ENCODE measurements at places on chromosomes 2 and 18. TPM values are rescaled to one million over a fixed set of nuclear protein-coding genes. Genes with fewer than 3 reads are reported as not detected.

Gene TBR1
- not detected for total RNA-seq

Gene CTLA4
- total RNA-seq = 0.79 TPM

Gene TXNDC2
- total RNA-seq = 0.09 TPM

Gene ZAP70
- total RNA-seq = 3.5 TPM

Gene RAB31
- 76.0 TPM for total RNA-seq

Gene IL37
- total RNA-seq = not detected

Gene ANAPC1
- total RNA-seq = 34.6 TPM

Gene RESP18
- total RNA-seq = not detected

Gene IFIH1
- total RNA-seq = 12.4 TPM

Gene CEP68
- total RNA-seq = 12.1 TPM

Gene SH2D6
- not detected for total RNA-seq

Gene CRYGC
- not detected for total RNA-seq

Gene REG3G
- not detected for total RNA-seq

Gene CROCC2
- not detected for total RNA-seq

Gene TLK1
- total RNA-seq = 16.5 TPM
